ENCODE measurements at places on chromosomes 11 and 22.

GRCh38 chr22:35489239-35489638 lies 51.4 kb upstream of the RASD2 start:
- H3K27ac ChIP-seq: no peak overlapping the region
- H3K4me3 ChIP-seq: no peak overlapping the region
- no peak for DNase-seq
- no peaks in the 10 kb centered on the region for H3K36me3 ChIP-seq
- H3K27me3 ChIP-seq: no peaks in the 10 kb centered on the region

DNA sequence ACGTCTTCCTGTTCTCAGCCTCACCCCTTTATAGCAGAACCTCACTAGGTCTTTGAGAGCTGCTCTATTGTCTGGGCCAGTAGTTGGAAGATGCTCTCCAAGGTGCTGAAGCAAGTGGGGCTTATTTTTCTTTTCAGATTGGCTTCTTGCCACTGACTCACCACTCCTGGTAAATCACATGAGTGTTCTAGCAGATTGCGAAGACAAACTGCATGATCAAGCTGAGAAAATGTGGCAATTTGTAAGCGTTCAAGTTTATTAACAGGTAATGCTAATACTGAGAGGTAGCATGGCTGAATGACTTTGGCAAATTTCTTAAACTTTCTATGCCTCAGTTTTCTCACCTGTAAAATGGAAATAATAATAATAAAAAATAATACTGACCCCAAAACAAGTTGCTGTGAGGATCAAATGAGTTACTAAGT lies 59.2 kb downstream of the CACNG2 start:
- H3K4me1 ChIP-seq: no peaks in the 10 kb centered on the region
- H3K27me3 ChIP-seq: no peaks in the 10 kb centered on the region
- H3K4me3 ChIP-seq: no peak overlapping the region
- no peak overlapping the region for H3K27ac ChIP-seq
- no peaks in the 10 kb centered on the region for H3K36me3 ChIP-seq

DNA sequence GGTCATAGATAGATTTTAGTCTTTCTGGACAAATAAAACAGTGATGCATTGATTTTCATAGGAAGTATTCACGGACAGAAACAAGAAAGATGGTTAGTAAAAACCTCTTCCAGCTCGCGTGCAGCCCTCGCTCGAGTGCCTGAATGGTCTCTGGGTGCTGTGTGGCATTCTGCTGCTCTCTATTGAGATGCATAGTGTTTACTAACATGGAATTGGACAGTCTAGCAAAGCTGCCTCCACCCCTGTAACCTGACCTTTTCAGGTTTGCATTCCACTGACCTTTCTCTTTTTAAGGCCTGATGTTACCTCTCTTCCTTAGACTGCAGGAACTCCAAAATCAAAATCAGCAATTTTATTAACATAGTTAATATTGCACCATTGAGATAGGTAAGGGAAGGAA lies 643.4 kb downstream of the JRKL start:
- H3K36me3 ChIP-seq: no peaks in the 10 kb centered on the region
- H3K4me3 ChIP-seq: no peak overlapping the region
- no peak for DNase-seq
- no peaks in the 10 kb centered on the region for H3K27me3 ChIP-seq

DNA sequence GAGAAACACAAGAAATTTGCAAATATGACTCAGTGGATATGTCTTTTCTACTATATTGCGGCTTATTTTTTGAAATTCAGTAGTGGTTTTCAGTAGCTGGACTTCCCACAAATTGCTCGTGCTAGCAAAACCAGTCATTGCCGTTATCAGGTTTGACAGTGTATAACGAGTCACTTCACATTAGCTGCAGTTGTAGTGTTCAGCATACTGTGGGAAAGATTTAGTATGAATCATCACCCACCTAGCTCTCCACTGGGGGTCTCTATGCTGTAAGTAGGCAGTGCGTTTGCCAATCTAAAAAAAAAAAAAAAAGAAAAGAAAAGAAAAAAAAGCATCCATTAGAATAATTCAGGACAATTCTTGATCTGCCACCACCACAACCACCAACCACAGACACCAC lies 1318.9 kb downstream of the LRRC4C start:
- no peaks in the 10 kb centered on the region for H3K27me3 ChIP-seq
- DNase-seq: no peak
- H3K4me3 ChIP-seq: no peak overlapping the region
- H3K27ac ChIP-seq: no peak overlapping the region

- H3K27ac ChIP-seq: peak overlapping the region; percentile 30
- H3K4me1 ChIP-seq: no peaks in the 10 kb centered on the region
- DNase-seq: peak; percentile 29
- H3K4me3 ChIP-seq: no peak overlapping the region
These were observed 96.5 kb downstream of the CWC15 start for GRCh38 chr11:94876645-94877442.

DNA sequence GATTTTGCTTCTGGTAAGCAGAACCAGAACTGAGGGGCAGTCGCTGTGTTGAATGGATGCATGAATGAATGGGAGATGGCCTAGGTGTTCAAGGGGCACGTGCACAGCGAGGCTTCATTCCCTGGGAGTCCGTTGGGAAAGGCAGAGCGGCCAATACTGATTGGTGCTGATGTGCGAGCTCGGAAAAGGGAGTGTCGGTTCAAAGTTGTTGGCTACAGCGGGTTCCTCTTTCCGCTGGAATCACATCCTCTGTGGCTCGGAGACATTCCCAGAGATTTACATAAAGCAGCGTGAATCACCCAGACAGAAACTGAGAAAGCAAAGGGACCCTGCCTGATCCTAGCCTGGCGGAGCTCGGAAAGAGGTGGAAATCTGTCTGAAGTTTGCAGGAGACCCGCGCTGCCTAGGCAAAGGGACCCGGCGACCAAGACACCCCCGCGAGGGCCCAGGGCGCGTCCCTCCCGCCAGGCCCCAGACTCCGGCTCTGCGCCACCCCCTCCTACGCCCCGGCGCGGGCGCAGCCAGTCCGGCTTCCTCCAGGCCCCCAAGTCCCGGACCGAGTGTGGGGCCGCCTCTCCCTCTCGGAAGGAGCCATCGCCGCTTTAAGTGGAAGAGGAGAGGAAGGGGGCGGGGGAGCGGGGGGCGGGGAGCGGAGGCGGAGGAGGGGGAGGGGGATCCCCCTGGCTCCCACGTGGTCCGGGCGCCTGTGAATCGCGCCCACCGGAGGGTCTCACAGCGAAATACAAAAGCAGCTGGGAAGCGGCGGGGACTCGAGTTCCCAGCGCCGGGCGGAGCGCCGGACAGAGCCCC lies at the start of gene FJX1:
TSS of gene FJX1 (plus strand) at position 774 of the 810 bp plus-strand sequence. CDS start 177 bp downstream, outside the sequence.
- H3K27me3 ChIP-seq: peaks cover 8% of the 10 kb centered on the region
- H3K27ac ChIP-seq: peak within 1 kb of the TSS; percentile 64
- peaks cover 24% of the 10 kb centered on the region for H3K4me1 ChIP-seq

- DNase-seq: no peak
- H3K4me1 ChIP-seq: no peaks in the 10 kb centered on the region
- H3K27me3 ChIP-seq: no peaks in the 10 kb centered on the region
- H3K27ac ChIP-seq: no peak overlapping the region
- no peak overlapping the region for H3K4me3 ChIP-seq
These were observed 70.2 kb downstream of the RTL6 start for GRCh38 chr22:44427611-44428470.

GRCh38 chr11:2886936-2887335 lies 1.4 kb upstream of the CDKN1C start:
- DNase-seq: no peak
- H3K4me1 ChIP-seq: peaks cover 28% of the 10 kb centered on the region
- no peaks in the 10 kb centered on the region for H3K36me3 ChIP-seq
- no peak overlapping the region for H3K4me3 ChIP-seq
- H3K27me3 ChIP-seq: no peaks in the 10 kb centered on the region

GRCh38 chr11:61679296-61679695 lies 895 bp upstream of the DAGLA start:
- DNase-seq: no peak
- H3K4me3 ChIP-seq: no peak overlapping the region
- no peaks in the 10 kb centered on the region for H3K27me3 ChIP-seq
- H3K27ac ChIP-seq: no peak overlapping the region
- peaks cover 20% of the 10 kb centered on the region for H3K4me1 ChIP-seq
- no peaks in the 10 kb centered on the region for H3K36me3 ChIP-seq

- no peak overlapping the region for H3K4me3 ChIP-seq
- no peaks in the 10 kb centered on the region for H3K4me1 ChIP-seq
- no peaks in the 10 kb centered on the region for H3K27me3 ChIP-seq
These were observed 1027.7 kb upstream of the CCDC90B start for GRCh38 chr11:84313830-84314359.

GRCh38 chr11:117511483-117511930 lies 183.9 kb downstream of the CEP164 start:
- H3K4me1 ChIP-seq: peaks cover 18% of the 10 kb centered on the region
- H3K27me3 ChIP-seq: no peaks in the 10 kb centered on the region
- H3K27ac ChIP-seq: no peak overlapping the region
- DNase-seq: peak; percentile 39
- no peaks in the 10 kb centered on the region for H3K36me3 ChIP-seq
- no peak overlapping the region for H3K4me3 ChIP-seq

- no peak overlapping the region for H3K4me3 ChIP-seq
- H3K36me3 ChIP-seq: no peaks in the 10 kb centered on the region
- no peaks in the 10 kb centered on the region for H3K4me1 ChIP-seq
- DNase-seq: no peak
- no peak overlapping the region for H3K27ac ChIP-seq
These were observed 50.2 kb downstream of the LINC01488 start for GRCh38 chr11:69531717-69532088.

- H3K27me3 ChIP-seq: no peaks in the 10 kb centered on the region
- peak within 1 kb of the TSS; percentile 91 for H3K27ac ChIP-seq
- DNase-seq: peak; percentile 86
- H3K36me3 ChIP-seq: peaks cover 4% of the 10 kb centered on the region
These were observed at the start of gene TCIRG1 for GRCh38 chr11:68038718-68039525. Gene TCIRG1 (plus strand): TSS chr11:68039025. CDS start chr11:68041272, 2,247 bp downstream.

GRCh38 chr22:45757068-45757467 lies 85.4 kb downstream of the ATXN10 start:
- H3K4me1 ChIP-seq: no peaks in the 10 kb centered on the region
- peaks cover 4% of the 10 kb centered on the region for H3K36me3 ChIP-seq
- H3K27me3 ChIP-seq: no peaks in the 10 kb centered on the region
- DNase-seq: peak; percentile 13
- H3K27ac ChIP-seq: no peak overlapping the region
- no peak overlapping the region for H3K4me3 ChIP-seq

DNA sequence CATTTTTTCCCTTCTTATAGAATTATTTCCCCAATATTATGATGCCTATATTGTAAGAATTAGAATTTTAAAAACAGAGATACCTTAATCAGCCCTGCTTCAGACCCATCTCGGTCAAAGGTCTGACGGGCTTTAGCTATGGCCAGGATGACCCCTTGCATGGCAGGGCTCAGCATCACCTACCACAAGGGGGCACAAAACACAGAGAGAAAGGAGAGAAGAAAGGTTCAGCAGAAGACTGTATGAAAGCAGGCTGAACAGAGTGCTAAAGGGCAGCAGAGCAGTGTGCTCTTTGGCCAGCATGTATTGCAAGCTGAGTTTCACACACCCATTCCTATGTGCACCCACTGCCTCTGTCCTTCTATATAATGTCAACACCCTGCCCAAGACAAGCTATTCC lies 26.8 kb downstream of the CLDN25 start:
- H3K4me3 ChIP-seq: no peak overlapping the region
- H3K27me3 ChIP-seq: no peaks in the 10 kb centered on the region
- DNase-seq: peak; percentile 8
- no peak overlapping the region for H3K27ac ChIP-seq
- peaks cover 34% of the 10 kb centered on the region for H3K36me3 ChIP-seq

DNA sequence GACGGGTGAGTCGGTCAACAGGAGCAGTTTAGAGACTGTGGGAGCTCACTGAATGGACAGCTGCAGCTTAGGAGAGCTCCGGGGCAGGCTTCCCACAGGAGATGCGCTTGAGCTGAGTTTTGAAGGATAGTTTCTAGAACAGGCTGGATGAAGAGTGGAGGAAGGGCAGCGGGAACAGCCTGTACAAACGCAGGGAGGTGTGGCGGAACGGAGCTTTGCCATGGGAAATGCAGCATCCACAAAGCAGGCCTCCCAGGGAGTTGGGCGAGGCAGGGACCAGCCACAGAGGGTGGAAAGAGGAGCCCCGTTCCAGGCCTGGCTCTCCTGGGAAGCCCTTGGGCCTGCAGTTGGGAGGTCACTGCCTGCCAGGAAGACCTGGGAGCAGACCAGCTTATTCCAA lies 26.8 kb upstream of the TEF start:
- no peaks in the 10 kb centered on the region for H3K27me3 ChIP-seq
- DNase-seq: no peak
- peaks cover 5% of the 10 kb centered on the region for H3K4me1 ChIP-seq
- H3K36me3 ChIP-seq: peaks cover 69% of the 10 kb centered on the region

DNA sequence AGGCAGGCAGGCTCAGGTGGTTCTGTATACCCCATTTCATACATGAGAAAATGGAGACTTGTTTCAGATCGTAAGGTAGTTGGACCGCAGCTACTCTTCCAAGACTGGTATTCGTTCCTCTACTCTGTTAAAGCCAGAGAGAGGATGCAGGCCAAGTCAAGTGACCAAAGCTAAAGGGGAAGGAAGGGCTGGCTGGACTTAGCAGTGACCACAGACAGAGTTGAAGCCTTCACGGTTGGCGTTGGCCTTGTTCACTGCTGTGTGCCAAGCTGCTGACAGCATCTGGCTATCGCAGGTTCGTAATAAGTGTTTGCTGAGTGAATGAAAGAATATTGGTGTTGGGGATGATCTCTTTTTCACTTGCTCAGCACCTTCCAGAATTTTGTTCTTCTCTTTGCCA lies 64.2 kb downstream of the PTPRJ start:
- H3K4me1 ChIP-seq: peaks cover 55% of the 10 kb centered on the region
- DNase-seq: no peak
- H3K36me3 ChIP-seq: no peaks in the 10 kb centered on the region
- no peaks in the 10 kb centered on the region for H3K27me3 ChIP-seq
- H3K4me3 ChIP-seq: no peak overlapping the region
- H3K27ac ChIP-seq: peak overlapping the region; percentile 83
